Progenitor cell of endocrine pancreas (in vitro differentiated cells): ENCODE measurements at places on chromosomes 7 and 10.

DNA sequence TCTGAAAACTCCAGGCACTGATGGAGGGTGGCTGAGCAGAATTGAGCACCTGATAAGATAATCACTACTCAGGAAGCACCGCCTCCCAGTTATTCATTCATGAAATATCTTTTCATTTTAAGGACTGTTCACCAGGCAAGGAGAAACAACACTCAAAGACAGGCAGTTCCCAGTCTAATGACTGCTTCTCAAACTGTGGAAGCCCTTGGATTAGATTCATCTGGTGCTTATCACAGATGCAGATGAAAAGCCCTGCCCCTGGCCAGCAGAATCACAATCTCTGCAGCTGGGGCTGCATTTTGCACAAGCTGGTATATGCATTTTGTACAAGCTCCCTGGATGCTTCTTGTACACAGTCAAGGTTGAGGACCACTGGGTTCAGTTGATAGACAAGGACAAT lies 109.7 kb downstream of the ELMO1 start:
- peaks cover 20% of the 10 kb centered on the region for H3K36me3 ChIP-seq
- peak overlapping the region; percentile 76 for H3K27ac ChIP-seq
- no peaks in the 10 kb centered on the region for H3K27me3 ChIP-seq
- DNase-seq: no peak
- H3K4me3 ChIP-seq: no peak overlapping the region

DNA sequence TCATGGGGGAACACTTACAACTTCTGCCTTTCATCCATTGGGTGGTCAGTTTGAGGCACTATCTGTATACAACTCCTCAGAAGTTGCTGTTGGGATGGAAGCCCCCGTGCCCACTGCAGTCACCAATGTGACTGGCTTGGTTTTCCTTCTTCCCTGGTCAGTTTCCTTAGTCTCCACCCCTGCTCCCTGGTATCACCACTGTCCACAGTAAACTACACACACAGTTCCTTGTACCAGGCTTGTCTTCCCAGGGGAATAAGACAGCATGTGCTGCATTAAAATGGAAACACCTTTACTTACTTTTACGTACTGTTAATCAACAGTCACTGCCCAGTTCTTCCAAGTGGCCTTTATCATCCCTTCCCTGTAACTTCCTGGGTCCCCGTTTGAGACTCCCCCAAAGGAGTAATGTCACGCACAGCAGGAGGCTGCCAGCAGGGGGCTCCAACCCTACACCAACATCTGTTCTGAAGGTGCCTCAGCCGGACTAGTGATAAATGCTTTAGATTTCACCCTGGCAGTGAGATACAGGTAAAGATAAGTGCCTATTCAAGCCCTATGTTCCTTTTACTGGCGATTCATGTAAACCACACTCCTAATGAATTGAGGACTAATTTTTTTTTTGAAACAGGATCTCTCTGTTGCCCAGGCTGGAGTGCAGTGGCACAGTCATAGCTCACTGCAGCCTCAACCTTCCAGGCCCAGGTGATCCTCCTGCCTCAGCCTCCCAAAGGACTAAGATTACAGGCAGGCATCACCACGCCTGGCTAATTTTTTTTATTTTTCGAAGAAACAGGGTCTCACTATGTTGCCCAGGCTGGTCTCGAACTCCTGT lies 45.3 kb upstream of the PIK3AP1 start:
- H3K4me3 ChIP-seq: no peak overlapping the region
- peak; percentile 30 for DNase-seq
- H3K27ac ChIP-seq: no peak overlapping the region
- H3K27me3 ChIP-seq: peaks cover 2% of the 10 kb centered on the region

- peaks cover 16% of the 10 kb centered on the region for H3K27me3 ChIP-seq
- H3K36me3 ChIP-seq: peaks cover 2% of the 10 kb centered on the region
- no peak for DNase-seq
- no peak overlapping the region for H3K4me3 ChIP-seq
- H3K27ac ChIP-seq: no peak overlapping the region
- H3K4me1 ChIP-seq: peaks cover 2% of the 10 kb centered on the region
Measured at GRCh38 chr10:103262229-103262628, 14.7 kb upstream of the INA start.

DNA sequence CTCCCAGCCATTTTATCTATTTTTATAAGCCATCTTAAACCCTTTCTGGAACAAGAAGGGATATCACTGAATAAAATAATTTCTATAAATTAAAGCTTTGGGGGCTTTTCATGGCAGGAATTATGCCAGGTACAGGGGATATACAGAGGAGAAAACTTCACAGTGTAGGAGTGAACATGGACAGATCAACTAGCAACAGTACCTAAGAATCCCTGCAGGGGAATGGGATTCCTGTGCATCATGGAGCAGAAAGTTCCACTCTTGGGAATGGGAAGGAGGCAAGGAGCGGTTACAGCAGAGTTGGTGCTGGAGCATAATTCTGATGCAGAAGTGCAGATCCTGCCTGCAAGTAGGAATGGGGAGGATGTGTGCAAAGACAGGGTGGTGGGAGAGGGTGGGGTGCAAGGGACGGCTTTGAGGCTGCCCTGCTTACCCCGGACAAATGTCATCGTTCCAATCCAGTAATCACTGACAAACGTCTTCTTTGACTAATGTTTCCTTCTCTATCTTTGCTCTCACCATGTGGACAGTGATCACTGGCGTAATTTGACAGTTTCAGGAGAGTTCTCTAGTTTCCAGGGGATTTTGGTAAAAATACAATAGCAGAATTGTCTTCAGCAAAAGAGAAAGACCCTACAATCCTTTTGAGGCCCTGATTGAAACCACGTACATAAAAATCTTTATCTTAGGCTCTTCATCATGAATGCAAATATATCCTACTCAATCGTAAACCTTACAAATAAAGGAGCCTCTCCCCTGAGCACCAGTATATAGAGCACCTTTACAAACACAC lies 196.7 kb downstream of the HECW1 start:
- no peak overlapping the region for H3K4me3 ChIP-seq
- H3K27me3 ChIP-seq: no peaks in the 10 kb centered on the region
- peaks cover 2% of the 10 kb centered on the region for H3K4me1 ChIP-seq

- no peak overlapping the region for H3K27ac ChIP-seq
- no peak overlapping the region for H3K4me3 ChIP-seq
Measured at GRCh38 chr10:2476812-2477553, 590.4 kb upstream of the PFKP start.

GRCh38 chr7:842431-843031 lies 10.3 kb downstream of the SUN1 start:
- peaks cover 36% of the 10 kb centered on the region for H3K36me3 ChIP-seq
- no peaks in the 10 kb centered on the region for H3K4me1 ChIP-seq
- H3K27ac ChIP-seq: peak overlapping the region; percentile 77
- H3K27me3 ChIP-seq: no peaks in the 10 kb centered on the region
- H3K4me3 ChIP-seq: no peak overlapping the region

DNA sequence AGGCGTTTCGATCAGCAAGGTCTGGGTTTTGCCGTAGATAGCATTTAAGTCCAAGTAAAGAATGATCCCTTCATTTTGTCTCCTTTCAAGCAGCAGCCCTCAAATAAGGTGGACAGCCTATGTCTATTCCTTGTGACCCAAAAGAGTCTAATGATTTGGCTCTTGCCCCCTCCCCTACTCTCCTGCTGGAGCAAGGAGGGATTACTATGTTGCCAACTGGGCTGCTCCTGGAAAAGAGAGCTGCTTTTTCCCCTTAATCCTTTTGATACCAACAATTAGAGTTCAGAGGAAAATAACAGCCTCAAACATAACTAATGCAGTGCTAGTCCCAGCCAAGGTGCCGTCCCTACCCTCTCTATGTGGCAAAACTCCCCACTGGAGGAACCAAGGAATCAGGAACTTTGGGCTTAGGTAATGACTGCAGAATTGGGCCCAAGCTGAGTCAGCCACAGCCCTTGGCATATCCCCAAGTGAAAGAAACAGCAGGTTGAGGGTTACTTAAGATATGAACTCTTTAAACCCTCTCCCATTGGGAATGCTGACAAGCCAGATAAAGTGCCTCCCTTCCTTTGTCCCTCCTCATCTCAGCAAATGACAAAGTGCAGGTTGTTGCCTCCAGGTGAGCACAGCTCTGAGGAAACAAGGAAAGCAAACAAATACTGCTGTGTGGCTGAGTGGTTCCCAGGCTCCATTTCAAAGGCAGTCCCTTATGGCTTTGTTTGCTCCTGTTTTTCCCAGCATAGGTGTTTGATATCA lies 643.7 kb downstream of the INHBA start:
- peak overlapping the region; percentile 91 for H3K27ac ChIP-seq
- H3K4me1 ChIP-seq: peaks cover 11% of the 10 kb centered on the region
- H3K36me3 ChIP-seq: peaks cover 1% of the 10 kb centered on the region
- no peak overlapping the region for H3K4me3 ChIP-seq

DNA sequence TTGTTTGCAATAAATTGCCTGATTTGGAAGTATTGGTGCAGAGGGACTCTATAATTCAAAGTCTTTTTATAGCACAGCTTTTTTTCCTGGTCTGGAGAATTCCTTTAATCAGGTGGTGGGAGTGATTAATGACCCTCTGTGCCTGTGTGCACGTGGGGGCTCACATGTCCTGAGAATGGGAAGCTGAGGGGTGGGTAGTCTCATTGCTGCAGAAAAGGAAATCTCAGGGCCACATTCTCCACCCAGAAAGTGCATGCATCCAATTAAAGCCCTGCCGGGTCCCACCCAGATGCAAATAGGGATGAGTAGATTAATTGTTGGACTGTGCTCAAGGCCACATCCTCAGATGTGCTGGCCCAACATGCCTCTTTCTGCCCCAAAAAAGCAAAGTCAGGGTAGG lies 324.7 kb downstream of the CXCL12 start:
- H3K4me3 ChIP-seq: no peak overlapping the region
- H3K36me3 ChIP-seq: no peaks in the 10 kb centered on the region
- DNase-seq: no peak
- peaks cover 19% of the 10 kb centered on the region for H3K4me1 ChIP-seq
- H3K27ac ChIP-seq: no peak overlapping the region

GRCh38 chr7:116169060-116169459 lies 41.3 kb upstream of the TES start:
- no peak for DNase-seq
- peak overlapping the region; percentile 53 for H3K27ac ChIP-seq
- no peaks in the 10 kb centered on the region for H3K36me3 ChIP-seq
- no peak overlapping the region for H3K4me3 ChIP-seq
- peaks cover 20% of the 10 kb centered on the region for H3K27me3 ChIP-seq

DNA sequence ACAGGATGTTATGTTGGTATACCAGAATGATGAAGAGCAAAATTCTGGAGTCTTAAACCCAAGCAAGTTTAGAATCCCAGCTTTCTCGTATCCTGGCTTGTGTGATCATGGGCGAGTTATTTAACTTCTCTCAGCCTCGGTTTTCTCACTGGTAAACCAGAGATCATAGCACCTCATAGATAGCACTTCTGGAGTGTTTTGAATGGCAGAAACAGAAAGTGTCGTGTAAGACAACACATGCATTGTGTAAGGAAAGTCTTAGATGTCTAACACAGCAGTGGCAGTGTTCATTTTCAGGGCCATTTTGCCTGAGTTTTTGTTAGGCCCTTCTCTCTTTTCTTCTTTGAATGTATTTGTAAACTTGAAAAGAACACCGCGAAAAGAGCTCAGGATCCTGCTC lies 465.1 kb downstream of the AUTS2 start:
- H3K4me3 ChIP-seq: no peak overlapping the region
- peak overlapping the region; percentile 34 for H3K27ac ChIP-seq
- no peak for DNase-seq
- H3K4me1 ChIP-seq: peaks cover 14% of the 10 kb centered on the region
- no peaks in the 10 kb centered on the region for H3K36me3 ChIP-seq
- no peaks in the 10 kb centered on the region for H3K27me3 ChIP-seq

DNA sequence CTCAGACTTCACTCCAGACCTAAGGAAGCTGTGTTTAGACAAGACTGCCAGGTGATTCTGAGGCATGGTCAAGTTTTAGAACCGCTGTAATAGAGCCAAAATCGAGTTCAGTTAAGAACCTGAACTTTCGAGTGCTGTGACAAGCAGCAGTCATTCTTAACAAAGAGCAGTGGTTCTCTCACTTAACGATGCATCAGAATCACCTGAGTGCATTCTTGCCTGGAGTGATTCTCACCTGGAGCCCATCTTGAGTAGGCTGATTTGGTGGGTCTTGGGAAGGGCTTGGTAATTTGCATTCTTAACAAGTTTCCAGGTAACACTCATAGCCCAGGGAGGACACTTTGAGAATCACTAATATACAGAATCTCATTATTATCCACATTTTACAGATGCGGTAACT lies 44.7 kb downstream of the PLXNA4 start:
- DNase-seq: no peak
- no peaks in the 10 kb centered on the region for H3K4me1 ChIP-seq
- H3K27ac ChIP-seq: no peak overlapping the region

GRCh38 chr7:140334341-140335057 lies 63.8 kb downstream of the SLC37A3 start:
- no peak overlapping the region for H3K4me3 ChIP-seq
- H3K4me1 ChIP-seq: no peaks in the 10 kb centered on the region
- H3K36me3 ChIP-seq: peaks cover 29% of the 10 kb centered on the region
- no peaks in the 10 kb centered on the region for H3K27me3 ChIP-seq
- DNase-seq: no peak

- H3K36me3 ChIP-seq: peaks cover 29% of the 10 kb centered on the region
- no peak overlapping the region for H3K27ac ChIP-seq
- no peaks in the 10 kb centered on the region for H3K27me3 ChIP-seq
- no peak for DNase-seq
- no peak overlapping the region for H3K4me3 ChIP-seq
- H3K4me1 ChIP-seq: peaks cover 20% of the 10 kb centered on the region
Measured at GRCh38 chr10:62092301-62093030, 176.2 kb downstream of the RTKN2 start.

GRCh38 chr10:88651101-88651551 lies 13.1 kb upstream of the LIPF start:
- H3K27ac ChIP-seq: no peak overlapping the region
- H3K27me3 ChIP-seq: peaks cover 19% of the 10 kb centered on the region
- no peak for DNase-seq
- H3K4me3 ChIP-seq: no peak overlapping the region
- no peaks in the 10 kb centered on the region for H3K36me3 ChIP-seq

- no peaks in the 10 kb centered on the region for H3K27me3 ChIP-seq
- no peaks in the 10 kb centered on the region for H3K36me3 ChIP-seq
- no peak overlapping the region for H3K27ac ChIP-seq
- H3K4me3 ChIP-seq: no peak overlapping the region
- peaks cover 12% of the 10 kb centered on the region for H3K4me1 ChIP-seq
- no peak for DNase-seq
Measured at GRCh38 chr10:99993701-99994689, 15.8 kb downstream of the DNMBP start.

GRCh38 chr10:108788891-108789290 lies 1134.4 kb downstream of the XPNPEP1 start:
- no peaks in the 10 kb centered on the region for H3K27me3 ChIP-seq
- H3K27ac ChIP-seq: no peak overlapping the region
- no peak overlapping the region for H3K4me3 ChIP-seq
- H3K4me1 ChIP-seq: no peaks in the 10 kb centered on the region

- no peak overlapping the region for H3K27ac ChIP-seq
- H3K4me3 ChIP-seq: no peak overlapping the region
- no peaks in the 10 kb centered on the region for H3K27me3 ChIP-seq
- no peaks in the 10 kb centered on the region for H3K36me3 ChIP-seq
Measured at GRCh38 chr7:123120286-123120685, 79.5 kb downstream of the SLC13A1 start.

GRCh38 chr7:98116656-98117461 lies 10.2 kb downstream of the LMTK2 start:
- no peak overlapping the region for H3K4me3 ChIP-seq
- no peaks in the 10 kb centered on the region for H3K27me3 ChIP-seq
- H3K36me3 ChIP-seq: no peaks in the 10 kb centered on the region
- no peak for DNase-seq
- peaks cover 27% of the 10 kb centered on the region for H3K4me1 ChIP-seq
- peak overlapping the region; percentile 25 for H3K27ac ChIP-seq

GRCh38 chr7:15555381-15555859 lies 6.4 kb downstream of the AGMO start:
- H3K36me3 ChIP-seq: no peaks in the 10 kb centered on the region
- H3K4me3 ChIP-seq: no peak overlapping the region
- no peak overlapping the region for H3K27ac ChIP-seq

- no peak for DNase-seq
- H3K36me3 ChIP-seq: no peaks in the 10 kb centered on the region
- no peak overlapping the region for H3K4me3 ChIP-seq
- peaks cover 1% of the 10 kb centered on the region for H3K4me1 ChIP-seq
- H3K27me3 ChIP-seq: peaks cover 44% of the 10 kb centered on the region
Measured at GRCh38 chr10:118447478-118448270, 105.5 kb upstream of the FAM204A start.
